Activated naive CD8-positive, alpha-beta T cell treated with anti-CD3 and anti-CD28 coated beads for 36 hours (primary cell): ENCODE measurements at places on chromosomes 11 and 22. TPM values are rescaled to one million over a fixed set of nuclear protein-coding genes. Genes with fewer than 3 reads are reported as not detected.

GRK3 gene
- 29.4 TPM for total RNA-seq

DNA sequence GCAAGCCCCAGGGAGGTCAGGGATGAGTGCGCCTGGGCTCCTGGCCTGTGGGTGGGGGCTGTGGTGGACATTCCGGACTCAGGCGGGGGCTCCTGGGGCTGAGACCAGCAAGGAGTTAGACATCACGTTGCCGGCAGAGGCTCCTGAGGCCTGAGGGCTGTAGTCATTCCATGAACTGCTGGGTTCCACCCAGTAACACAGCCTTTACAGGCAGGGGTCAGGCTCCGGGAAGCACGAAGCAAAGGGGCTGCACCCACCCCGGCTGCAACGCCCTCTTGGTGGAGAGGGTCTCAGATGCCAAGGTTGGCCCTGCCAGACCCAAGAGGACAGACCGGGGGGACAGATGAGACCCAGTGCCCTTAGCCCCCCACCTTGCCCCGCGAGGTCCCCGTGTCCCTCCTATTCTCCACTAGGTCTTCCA, 9.0 kb downstream of the TNNT3 start:
- DNase-seq: no peak

- DNase-seq: no peak
Measured at GRCh38 chr22:37214731-37215030, 2.4 kb upstream of the SSTR3 start.

GRCh38 chr11:128563942-128564641, 23.3 kb downstream of the ETS1 start:
- no peak for DNase-seq

GRCh38 chr11:115611343-115611742, 107.1 kb upstream of the CADM1 start:
- no peak for DNase-seq

DNA sequence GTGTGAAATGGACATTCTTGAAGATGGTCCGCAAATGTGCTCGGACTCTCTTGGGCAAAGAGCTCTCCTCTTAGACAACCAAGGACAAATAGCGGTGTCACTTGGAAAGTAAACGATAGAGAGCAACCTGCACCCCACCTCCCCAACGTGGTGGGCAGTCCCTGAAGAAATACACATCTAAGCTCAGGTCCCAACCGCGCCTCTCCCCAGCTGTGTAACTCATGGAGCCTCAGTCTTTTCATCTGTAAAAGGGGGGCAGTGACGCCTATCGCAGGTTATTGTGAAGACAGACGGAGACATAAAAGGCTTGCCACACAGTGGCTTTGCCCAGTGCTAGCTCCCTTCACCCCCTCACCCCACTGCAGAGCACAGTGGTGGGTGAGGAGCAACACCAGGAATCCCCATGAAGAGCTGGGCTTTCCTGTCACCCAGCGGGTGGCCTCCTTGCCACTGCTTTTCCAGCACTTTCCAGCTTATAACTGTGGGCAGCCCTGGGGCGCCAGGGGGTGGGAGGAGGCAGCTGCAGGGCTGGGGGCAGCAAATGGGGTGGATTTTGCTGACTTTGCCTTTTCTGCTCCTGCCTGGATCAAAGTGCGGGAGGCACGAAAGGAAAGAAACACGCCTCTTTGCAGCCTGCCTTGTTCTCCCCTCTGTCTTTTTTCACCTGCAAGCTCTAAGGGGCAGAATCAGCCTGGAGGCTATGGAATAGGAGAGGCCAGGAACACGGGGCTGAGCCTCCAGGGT, 73.7 kb upstream of the TSPAN18 start:
- no peak for DNase-seq

- no peak for DNase-seq
Measured at GRCh38 chr11:78207532-78208256, 19.0 kb downstream of the USP35 start.

DNA sequence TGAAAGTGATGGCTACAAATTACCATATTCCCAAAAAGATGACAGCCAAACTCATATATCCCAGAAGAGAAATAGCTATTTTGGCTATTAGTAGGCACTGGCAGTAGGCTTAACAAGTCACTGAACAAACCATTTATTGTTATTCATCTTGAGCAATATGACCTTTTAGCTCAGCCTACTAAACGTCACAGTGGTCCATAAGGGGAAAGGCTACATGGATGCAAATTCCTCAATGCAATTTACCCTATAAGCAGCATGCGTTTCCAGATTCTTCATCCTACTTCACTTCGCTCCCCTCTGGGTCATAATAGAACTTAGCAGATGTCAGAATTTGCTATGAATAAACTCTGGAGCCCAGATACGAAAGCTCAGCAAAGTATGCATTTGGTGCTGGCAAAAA, 114.0 kb downstream of the SIK3 start:
- DNase-seq: no peak
